ENCODE measurements at places on chromosomes 3 and 15.

DNA sequence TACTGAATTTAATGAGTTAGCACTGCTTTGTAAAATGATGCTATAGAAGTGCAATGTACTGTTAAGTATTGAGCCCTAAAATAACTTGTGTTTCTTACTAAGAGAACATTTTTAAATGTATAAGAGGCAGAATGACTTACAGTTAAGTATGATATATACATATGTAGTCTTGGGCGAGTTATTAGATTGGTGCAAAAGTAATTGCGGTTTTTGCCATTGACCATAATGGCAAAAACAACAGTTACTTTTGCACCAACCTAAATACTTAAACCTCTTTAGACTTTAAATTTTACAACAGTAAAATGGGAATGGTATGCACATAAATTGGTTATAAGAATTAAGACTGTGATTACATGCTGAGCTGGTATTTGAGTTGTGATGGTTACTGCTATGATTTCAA, 79.8 kb downstream of the CNTN3 start:
- H3K27me3 ChIP-seq, result no peaks in the 10 kb centered on the region
- H3K4me3 ChIP-seq, result no peak overlapping the region
- no peak overlapping the region for H3K27ac ChIP-seq
- H3K4me1 ChIP-seq, result peaks cover 11% of the 10 kb centered on the region
- H3K36me3 ChIP-seq, result no peaks in the 10 kb centered on the region
- no peak for DNase-seq

DNA sequence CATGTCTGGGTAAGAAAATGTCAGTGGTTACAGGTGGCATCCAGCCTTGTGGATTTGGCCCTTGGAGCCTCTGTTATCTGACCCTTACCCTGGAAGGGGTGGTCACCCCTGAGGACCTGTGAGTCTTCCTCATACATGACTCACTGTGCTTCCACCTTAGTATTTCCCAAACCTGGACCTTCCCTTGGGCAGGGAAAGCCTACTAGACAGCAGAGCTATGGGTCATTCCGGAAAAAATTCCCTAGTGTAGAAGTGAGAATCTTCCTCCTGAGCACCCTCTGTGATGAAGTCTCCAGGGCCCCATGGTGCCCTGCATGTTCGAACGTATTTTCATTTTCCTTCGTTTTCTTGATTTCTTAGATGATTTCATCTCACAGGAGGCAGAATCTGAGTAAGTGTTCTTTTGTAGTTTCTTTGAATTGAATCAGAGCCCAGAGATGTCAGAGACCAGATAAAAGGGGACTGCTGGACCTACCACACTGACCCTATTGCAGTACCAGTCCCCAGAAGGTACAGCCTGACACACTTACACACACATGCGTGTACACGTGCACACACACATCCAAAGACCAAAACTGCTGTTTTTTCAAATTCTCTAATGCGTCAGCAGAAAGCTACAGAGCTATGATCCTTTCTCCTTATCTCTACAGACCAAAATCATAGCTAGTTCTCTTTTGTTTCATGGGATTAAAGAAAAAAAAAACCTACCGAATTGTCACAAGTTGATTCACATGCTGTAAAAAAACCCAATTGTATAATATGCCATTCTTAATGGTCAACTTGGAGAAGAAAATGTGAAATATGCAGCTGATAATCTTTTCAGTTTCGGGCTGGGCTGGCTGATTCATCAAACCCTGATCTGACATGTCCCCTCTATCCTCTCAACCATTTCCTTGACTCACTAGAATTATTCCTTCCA, 50.5 kb upstream of the ARHGEF3 start:
- H3K4me1 ChIP-seq, result peaks cover 20% of the 10 kb centered on the region
- H3K36me3 ChIP-seq, result no peaks in the 10 kb centered on the region
- no peaks in the 10 kb centered on the region for H3K27me3 ChIP-seq
- peak overlapping the region; percentile 98 for H3K27ac ChIP-seq

DNA sequence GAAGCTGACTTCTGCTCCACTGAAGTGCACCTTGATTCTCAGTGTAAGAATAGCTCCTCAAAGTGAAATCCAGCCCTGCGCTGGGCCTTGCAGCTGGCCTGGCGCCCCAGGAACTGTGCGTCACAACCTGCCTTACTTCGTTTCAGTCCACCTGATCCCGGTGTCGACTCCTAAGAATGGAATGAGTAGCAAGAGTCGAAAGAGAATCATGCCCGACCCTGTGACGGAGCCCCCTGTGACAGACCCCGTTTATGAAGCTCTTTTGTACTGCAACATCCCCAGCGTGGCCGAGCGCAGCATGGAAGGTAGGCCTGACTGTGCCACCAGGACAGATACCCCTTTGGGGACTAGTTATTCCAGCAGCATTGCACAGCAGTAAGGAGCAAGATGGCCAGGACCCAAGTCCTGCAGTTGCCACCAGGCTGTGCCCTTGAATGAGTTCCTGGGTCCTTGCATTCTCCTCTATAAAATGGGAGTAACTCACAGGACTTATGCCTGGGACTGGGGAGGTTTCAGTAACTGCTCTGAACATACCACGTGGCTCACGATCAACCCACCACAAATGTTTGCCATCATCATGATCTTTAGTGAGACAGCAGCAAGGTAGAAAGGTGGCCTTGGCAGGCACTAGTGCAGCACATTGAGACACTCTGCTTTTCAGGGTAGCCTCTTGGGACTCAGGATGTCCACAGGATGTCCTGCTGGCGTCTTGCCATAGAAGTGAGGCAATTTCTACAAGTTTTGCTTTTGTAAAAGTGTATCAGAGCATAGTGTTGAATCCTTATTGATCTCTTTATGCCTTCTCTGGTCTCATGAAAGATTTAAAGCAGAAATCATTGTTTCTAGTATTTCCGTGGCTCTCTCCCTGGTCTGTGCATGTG, 46.8 kb downstream of the PXYLP1 start:
- H3K4me3 ChIP-seq, result no peak overlapping the region
- no peaks in the 10 kb centered on the region for H3K27me3 ChIP-seq
- H3K4me1 ChIP-seq, result peaks cover 19% of the 10 kb centered on the region
- H3K27ac ChIP-seq, result no peak overlapping the region
- H3K36me3 ChIP-seq, result no peaks in the 10 kb centered on the region

- H3K36me3 ChIP-seq, result peaks cover 90% of the 10 kb centered on the region
- DNase-seq, result no peak
- no peaks in the 10 kb centered on the region for H3K4me1 ChIP-seq
- H3K27me3 ChIP-seq, result no peaks in the 10 kb centered on the region
- no peak overlapping the region for H3K27ac ChIP-seq
These were observed 86.3 kb downstream of the ARIH1 start for GRCh38 chr15:72560458-72560857.

GRCh38 chr3:54897028-54897711, 30.7 kb downstream of the LRTM1 start:
- no peak for DNase-seq
- H3K27ac ChIP-seq, result no peak overlapping the region
- peaks cover 6% of the 10 kb centered on the region for H3K4me1 ChIP-seq

GRCh38 chr3:88616413-88616812, 466.7 kb downstream of the C3orf38 start:
- no peak for DNase-seq
- H3K27ac ChIP-seq, result no peak overlapping the region
- no peaks in the 10 kb centered on the region for H3K27me3 ChIP-seq
- no peaks in the 10 kb centered on the region for H3K4me1 ChIP-seq
- no peaks in the 10 kb centered on the region for H3K36me3 ChIP-seq

DNA sequence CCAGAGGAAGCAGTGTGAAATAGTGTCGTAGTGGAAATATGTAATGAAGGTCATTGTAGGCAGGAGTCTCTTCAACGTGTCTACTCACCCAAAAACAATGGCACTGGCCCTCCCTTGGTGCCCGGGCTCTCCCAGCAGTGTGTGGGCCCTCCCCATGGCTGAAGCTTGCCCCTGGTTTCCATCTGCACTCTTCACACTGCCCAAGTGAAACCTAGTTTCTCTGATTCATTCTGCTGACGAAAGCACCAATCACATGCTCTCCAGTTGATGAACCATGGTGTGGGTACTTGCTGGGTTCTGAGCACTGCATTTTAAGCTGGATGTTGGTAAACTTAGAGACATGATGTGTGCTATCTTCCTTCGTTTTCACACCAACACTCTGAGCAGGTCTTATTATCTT, 61.0 kb upstream of the AGBL1 start:
- H3K4me3 ChIP-seq, result no peak overlapping the region
- no peaks in the 10 kb centered on the region for H3K36me3 ChIP-seq
- no peak for DNase-seq

DNA sequence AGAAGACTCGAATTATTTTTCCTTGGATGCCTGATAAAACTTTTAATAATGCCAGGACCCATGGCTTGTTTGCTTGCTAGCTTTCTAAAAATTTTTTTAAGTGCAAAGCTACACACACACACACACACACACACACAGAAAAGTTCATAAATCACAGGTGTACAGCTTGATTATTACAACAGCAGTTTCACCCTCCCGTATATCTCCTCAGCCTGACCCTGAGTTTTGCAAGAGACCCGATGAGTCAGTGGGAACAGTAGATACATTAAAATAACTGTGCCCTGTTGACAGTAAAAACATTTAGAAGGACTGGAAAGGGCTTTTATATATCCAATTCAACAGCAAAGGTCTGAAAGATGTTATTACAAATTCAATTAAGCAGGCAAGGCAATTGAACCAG, 46.7 kb downstream of the EMC4 start:
- peak overlapping the region; percentile 8 for H3K27ac ChIP-seq
- H3K4me1 ChIP-seq, result peaks cover 37% of the 10 kb centered on the region
- no peak overlapping the region for H3K4me3 ChIP-seq
- DNase-seq, result no peak

DNA sequence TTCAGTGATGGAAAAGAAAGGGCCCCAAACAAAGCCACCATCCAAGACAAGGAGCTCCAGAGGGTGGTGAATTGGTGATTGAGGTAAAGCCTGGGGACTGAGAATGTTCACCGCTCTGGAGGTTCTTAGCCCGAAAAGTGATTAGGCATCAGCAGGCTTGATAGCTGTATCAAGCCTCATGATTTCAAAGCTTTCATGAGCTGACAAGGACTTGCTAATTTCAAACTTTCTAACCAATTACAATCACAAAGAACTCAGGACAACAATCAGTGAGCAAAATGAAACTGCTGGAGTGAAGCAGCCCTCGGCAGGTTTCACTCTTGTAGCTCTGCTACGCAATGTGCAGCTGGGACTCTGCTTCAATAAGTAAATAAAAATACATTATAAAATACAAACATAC, 391.3 kb downstream of the TIGIT start:
- no peaks in the 10 kb centered on the region for H3K36me3 ChIP-seq
- no peak overlapping the region for H3K27ac ChIP-seq
- no peaks in the 10 kb centered on the region for H3K27me3 ChIP-seq
- no peaks in the 10 kb centered on the region for H3K4me1 ChIP-seq
- no peak for DNase-seq

GRCh38 chr15:76939715-76940114, 8.2 kb downstream of the RCN2 start:
- H3K4me3 ChIP-seq, result no peak overlapping the region
- no peaks in the 10 kb centered on the region for H3K4me1 ChIP-seq
- no peak for DNase-seq

DNA sequence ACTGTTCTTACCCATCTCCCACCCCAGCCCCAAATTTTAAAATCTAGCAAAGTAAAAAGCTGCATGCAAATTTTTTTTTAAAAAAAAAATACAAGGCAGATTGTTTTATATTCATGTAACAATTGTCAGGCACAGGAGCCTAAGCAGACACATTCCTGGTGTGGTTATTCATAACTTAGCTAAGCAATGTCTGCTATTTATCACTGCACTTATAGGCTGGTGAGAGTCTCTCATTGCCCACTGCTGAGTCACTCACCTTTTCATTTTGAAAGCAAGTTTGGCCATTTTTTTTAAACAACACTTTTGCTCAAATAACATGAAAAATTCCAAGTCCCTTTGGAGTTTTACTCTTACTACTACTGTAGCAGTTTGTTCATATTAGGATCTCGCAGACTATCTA, 413.9 kb downstream of the RBMS3 start:
- H3K27ac ChIP-seq, result peak overlapping the region; percentile 100
- no peaks in the 10 kb centered on the region for H3K27me3 ChIP-seq
- H3K4me3 ChIP-seq, result no peak overlapping the region
- DNase-seq, result no peak
- H3K4me1 ChIP-seq, result peaks cover 48% of the 10 kb centered on the region

- H3K27me3 ChIP-seq, result no peaks in the 10 kb centered on the region
- H3K4me3 ChIP-seq, result no peak overlapping the region
- no peaks in the 10 kb centered on the region for H3K4me1 ChIP-seq
- H3K27ac ChIP-seq, result no peak overlapping the region
These were observed 17.8 kb upstream of the CP start for GRCh38 chr3:149239357-149239936.

- H3K27me3 ChIP-seq, result peaks cover 11% of the 10 kb centered on the region
- no peak overlapping the region for H3K4me3 ChIP-seq
- no peaks in the 10 kb centered on the region for H3K4me1 ChIP-seq
- no peaks in the 10 kb centered on the region for H3K36me3 ChIP-seq
- DNase-seq, result no peak
- H3K27ac ChIP-seq, result no peak overlapping the region
These were observed 18.4 kb upstream of the TOPAZ1 start for GRCh38 chr3:44223299-44223698.

DNA sequence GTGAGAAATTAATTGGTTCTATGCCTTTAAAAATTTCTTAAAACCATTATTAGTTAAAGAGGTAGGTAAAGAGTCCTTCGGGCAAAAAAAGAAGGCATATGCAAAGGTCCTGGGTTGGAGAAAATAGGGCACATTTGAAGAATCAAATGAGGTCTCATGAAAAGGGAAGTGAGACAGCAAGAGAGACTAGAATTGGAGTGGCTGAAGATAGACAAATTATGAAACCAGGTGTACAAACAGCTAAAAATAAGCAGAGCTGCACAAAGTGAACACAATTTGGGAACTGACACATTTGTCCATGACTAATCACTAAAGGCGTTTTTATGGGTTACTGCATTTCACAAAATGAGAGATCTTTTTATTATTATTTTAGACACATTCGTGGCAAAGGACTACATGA, 581.2 kb downstream of the PYDC2 start:
- no peak overlapping the region for H3K27ac ChIP-seq
- no peaks in the 10 kb centered on the region for H3K27me3 ChIP-seq
- H3K4me1 ChIP-seq, result no peaks in the 10 kb centered on the region
- H3K4me3 ChIP-seq, result no peak overlapping the region
- DNase-seq, result no peak
